ENCODE measurements at places on chromosomes 2 and 18.

GRCh38 chr2:101311696-101312017 lies 3.2 kb upstream of the RNF149 start:
- DNase-seq, result no peak

- no peak for DNase-seq
Measured at GRCh38 chr18:79434607-79435401, 39.1 kb downstream of the NFATC1 start.

DNA sequence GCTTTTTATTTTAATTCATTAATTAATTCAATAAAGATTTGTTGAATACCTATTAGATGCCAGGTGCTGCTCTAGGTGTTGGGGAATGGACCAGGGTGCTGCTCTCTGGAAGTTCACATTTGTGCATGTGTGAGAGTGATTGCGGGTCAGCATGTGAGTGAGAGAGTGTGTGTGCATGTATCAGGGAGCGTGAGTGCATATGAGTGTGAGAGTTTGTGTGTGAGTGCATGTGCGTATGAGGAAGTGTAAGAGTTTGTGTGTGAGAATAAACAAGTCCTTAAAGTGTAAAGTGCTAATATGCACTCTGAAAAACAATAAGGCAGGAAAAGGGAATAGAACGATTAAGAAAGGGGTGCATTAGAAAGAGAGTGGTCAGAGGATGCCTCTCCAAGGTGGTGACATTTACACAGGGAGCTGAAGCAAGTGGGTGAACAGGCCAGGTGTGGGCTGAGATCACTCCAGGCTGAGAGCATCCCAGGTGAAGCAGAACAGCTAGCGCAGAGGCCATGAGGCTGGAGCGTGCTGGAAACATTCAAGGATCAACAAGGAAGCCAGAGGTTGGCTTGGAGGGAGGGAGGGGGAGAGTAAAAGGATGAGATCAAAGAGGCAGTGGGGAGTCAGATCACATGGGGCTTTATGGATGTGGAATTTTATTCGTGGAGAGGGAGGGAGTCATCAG lies 50.5 kb upstream of the SLC1A4 start:
- DNase-seq, result no peak

- DNase-seq, result no peak
Measured at GRCh38 chr2:158740127-158740526, 55.0 kb upstream of the DAPL1 start.

- DNase-seq, result no peak
Measured at GRCh38 chr2:193895226-193895625, 1700.5 kb upstream of the TMEFF2 start.

DNA sequence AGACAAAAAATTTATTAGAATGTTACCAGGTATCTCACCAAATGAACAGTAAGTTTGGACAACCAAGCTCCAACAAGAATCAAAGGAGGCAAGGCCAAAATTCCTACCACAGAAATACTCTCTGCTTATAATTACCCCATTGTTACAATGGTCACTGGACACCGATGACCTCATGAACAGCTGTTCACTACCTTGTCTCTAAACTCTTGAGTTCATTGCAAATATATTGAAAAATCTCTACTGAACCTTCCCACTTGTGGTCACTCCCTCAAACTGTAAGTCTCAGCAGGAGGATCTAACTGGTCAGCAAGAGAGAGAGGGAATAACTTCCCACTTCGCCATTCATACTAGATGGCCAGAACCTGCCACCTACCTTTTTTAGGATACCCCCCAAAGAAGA lies 50.0 kb downstream of the ERBB4 start:
- no peak for DNase-seq

DNA sequence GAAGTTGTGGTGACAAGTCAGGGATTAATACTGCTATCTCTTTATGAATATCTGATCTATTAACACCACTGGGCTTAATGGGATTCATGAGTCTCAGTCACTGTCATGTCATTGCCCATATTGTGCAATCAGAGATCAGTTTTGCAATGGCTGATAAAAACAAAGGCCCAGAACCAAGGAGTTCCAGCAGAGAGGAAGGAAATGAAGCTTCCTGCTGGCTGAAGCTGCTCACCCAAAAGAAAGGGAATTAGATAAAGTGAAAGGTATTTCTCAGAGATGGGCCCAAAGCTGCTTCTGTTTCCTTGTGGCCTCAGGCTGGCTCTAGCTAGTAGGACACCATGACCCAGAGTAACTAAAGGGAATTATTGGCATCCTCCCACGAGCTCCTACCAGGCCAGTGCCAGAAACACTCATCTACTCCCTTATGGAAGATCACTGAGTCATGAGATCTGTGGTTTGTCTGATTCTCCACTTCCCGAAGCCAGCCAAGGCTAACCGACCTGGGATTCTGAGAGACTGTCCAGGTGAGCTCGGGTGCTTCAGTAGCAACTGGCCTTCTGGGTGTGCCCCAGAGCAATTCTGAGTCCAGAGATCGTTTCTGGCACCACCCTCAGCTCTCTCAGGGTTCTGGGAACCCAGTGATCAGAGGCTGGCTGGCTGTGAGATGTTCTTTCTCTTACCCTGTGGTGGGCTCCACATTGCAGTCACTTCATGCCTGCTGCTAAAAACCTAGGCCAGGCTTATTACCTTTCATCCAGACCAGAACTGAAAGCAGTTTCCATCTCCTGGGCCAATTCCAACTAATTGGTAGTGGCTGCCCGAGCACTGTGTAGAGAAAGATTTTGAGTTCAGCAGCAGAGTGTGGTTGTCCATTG lies 129.5 kb upstream of the PELI1 start:
- DNase-seq, result no peak

GRCh38 chr2:17245906-17246305 lies 272.3 kb downstream of the RAD51AP2 start:
- no peak for DNase-seq

- DNase-seq, result no peak
Measured at GRCh38 chr2:199356412-199356811, 101.3 kb downstream of the SATB2 start.

DNA sequence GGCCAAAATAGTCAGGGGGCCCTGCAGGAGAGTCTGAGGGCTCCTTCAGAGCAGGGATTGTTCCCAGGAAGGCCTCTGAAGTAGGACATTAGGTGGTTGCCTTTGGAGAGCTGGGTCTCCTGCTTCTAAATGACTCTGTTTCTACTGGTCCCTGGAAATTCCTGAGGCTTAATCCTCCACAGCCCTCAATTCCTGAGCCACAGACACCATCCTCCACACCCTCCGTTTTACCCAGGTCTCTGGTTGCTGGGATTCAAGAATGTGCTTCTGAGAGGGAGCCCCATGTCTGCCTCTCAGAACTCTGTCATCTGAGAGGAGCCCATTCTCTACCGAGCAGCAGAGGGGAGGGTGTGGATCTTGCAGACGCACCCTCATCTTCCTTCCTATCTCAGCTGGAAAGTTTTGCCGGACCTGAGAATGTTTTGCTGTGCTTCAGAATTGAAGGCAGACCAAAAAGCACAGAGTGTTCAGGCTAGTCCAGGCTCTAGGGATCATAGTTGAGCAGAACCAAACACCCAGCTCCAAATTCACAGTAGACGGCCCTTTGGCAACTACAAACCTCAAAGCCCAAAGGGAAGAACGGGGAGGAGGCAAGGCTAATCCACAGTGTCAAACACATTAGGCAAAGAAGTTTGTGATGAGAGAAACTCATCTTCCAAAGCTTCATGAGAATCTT lies 8.1 kb downstream of the VIT start:
- no peak for DNase-seq

- no peak for DNase-seq
Measured at GRCh38 chr2:198662905-198663304, 794.8 kb downstream of the SATB2 start.

DNA sequence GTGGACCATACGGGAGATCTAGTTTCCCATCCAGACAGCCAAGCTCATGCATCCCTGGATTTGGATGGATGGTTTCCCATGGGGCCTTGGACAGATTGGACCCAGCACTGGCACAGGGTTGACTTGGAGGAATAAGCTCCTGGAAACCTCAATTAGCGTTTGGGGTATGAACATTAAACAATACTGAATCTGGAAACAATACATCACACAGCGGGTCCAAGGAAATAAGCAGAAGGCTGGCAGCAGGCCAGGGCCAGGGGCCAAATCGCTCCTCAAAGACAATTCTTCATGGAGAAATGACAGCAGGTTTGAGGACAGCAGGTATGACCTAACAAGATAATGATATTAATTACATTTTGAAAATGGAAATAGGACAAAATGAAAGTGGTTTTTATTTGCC lies 540.6 kb downstream of the RIT2 start:
- no peak for DNase-seq

- DNase-seq, result no peak
Measured at GRCh38 chr18:12027046-12027445, 45.7 kb downstream of the IMPA2 start.

- DNase-seq, result no peak
Measured at GRCh38 chr18:55862693-55863390, 274.9 kb upstream of the TCF4 start.

DNA sequence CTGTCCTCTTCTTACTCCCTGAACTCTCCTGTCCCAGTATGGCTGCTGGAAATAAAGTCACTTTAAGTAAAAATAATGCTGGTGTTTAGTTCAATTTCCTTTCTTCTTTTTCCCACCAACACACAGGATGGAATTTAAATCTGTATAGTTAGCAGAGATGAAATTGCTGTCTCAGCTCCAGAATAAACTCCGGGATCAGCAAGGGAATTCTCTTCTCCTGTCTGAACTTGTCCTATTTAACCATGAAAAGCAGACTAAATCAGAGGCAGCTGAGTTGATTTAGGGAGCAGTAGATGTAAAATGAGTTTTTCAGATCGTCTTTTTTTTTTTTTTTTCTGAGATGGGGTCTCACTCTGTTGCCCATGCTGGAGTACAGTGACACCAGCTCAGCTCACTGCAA lies 25.9 kb downstream of the TTLL4 start:
- no peak for DNase-seq

- no peak for DNase-seq
Measured at GRCh38 chr18:31206787-31207381, 44.2 kb upstream of the DSC1 start.

DNA sequence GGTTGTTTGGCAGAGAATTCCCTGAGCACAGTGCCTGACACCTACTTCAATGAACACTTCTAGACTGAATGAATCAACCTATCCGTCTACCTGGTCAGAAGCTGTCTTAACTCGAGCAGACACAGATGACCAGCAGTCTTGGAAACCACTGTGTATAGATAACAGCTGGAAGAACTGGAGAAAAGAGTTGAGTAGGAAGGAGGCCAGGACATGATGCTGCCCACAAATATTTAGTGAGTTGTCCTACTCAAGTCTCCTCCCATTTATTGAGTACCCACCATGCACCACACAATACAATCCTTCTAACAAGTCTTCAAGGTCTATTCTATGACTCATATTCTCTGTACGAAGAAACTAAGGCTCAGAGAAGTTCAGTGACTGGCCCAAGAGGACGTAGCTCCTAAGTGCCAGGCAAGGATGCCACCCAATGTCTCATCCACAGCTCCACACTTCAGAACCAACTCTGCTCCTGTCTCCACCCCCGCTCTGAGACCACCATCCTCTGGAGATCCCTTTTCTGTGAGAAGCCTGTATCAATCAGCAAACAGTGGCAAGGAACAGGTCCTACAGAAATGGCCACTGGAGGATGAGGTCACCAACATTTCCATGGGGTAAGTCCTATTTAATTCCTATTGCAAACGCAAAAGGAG lies 62.2 kb downstream of the GALNT14 start:
- no peak for DNase-seq

DNA sequence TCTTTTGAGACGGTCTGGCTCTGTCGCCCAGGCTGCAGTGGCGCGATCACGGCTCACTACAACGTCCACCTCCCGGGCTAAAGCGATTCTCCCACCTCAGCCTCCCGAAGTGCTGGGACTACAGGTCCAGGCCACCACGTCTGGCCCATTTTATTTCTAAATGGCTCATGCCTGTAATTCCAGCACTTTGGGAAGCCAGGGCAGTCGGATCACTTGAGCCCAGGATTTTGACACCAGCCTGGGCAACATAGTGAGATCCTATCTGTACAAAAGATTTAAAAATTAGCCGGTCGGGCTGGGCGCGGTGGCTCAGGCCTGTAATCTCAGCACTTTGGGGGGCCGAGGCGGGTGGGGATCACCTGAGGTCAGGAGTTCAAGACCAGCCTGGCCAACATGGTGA lies 26.4 kb upstream of the EFHD1 start:
- no peak for DNase-seq

- DNase-seq, result peak; percentile 84
Measured at GRCh38 chr2:950080-950966, at the start of gene SNTG2. Gene SNTG2, plus strand, starts transcription at chr2:950849. Its CDS starts 148 bp downstream, at chr2:950997.

- no peak for DNase-seq
Measured at GRCh38 chr2:224334726-224335125, 67.2 kb downstream of the FAM124B start.

GRCh38 chr2:238645716-238646115 lies 202.2 kb upstream of the TWIST2 start:
- no peak for DNase-seq

GRCh38 chr2:174573621-174574081 lies 24.0 kb downstream of the WIPF1 start:
- no peak for DNase-seq

Data from activated CD8-positive, alpha-beta memory T cell treated with anti-CD3 and anti-CD28 coated beads, Interleukin-2, amount 50 U/mL, for 48 hours (primary cell).